ENCODE measurements at places on chromosomes 11 and 22. TPM values are rescaled to one million over a fixed set of nuclear protein-coding genes. Genes with fewer than 3 reads are reported as not detected.

MMP11 gene
- not detected for total RNA-seq

ENTHD1 gene
- total RNA-seq, result not detected

HDAC10 gene
- total RNA-seq, result 15.4 TPM

FAM181B gene
- not detected for total RNA-seq

MS4A10 gene
- not detected for total RNA-seq

TMA7B gene
- total RNA-seq, result not detected

TBX10 gene
- total RNA-seq, result not detected

SLC17A6 gene
- total RNA-seq, result not detected

GLYATL1 gene
- not detected for total RNA-seq

C11orf52 gene
- 15.2 TPM for total RNA-seq

SLC22A8 gene
- total RNA-seq, result not detected

PNPLA2 gene
- 80.8 TPM for total RNA-seq

DNA sequence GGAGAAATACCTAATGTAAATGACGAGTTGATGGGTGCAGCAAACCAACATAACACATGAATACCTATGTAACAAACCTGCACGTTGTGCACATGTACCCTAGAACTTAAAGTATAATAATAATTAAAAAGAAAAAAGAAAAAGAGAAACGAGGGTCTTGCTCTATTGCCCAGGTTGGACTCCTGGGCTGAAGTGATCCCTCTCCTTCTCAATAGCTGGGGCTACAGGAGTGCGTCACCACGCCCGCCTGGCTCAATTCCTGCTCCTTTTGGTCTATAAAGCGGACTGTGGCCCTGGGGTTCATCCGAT is 521 bp upstream of the PTS start:
- no peak for DNase-seq
- H3K27ac ChIP-seq, result peak overlapping the region; percentile 96
- peaks cover 17% of the 10 kb centered on the region for H3K36me3 ChIP-seq
- H3K4me1 ChIP-seq, result peaks cover 62% of the 10 kb centered on the region
- H3K4me3 ChIP-seq, result peak overlapping the region; percentile 56

DNA sequence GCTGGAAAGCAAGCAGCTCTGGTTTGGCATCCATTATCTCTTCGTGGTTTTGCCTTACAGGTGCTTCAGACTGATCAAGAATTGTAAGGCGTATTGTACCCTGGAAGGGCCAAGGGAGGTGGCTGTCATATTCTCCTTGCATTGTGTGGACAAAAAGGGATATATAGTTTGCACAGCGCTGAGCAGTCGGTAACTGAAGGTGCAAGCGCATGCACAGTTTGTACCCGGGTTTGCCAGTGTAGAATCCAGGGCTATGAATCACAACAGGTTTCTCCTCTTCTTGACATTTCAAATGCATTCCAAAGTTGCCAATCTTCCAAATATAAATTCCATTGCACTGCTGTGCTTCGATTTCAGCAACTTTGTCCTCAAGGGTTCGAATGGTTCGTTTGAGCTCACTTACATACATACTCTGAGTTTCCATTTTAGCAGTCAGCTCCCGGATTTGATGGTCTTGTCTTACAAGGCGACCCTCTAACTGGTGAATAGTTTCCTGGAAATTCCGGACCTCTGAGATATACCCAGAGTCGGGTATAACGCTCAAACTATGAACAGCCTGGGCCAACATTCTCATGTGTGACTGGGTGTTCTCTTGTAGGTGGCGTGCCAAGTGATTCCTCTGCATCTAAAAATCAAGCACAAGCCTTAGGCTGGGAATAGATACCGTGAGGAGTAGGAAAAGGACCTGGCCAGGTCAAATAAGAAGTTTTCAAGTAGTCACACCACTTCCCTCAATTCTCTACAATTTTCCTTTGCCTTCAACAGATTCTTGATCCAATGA is 19.9 kb downstream of the TRAF6 start:
- no peaks in the 10 kb centered on the region for H3K4me1 ChIP-seq
- H3K4me3 ChIP-seq, result no peak overlapping the region
- DNase-seq, result no peak

GRCh38 chr22:48651981-48652538 is 1175.6 kb downstream of the BRD1 start:
- no peak overlapping the region for H3K27ac ChIP-seq
- H3K4me3 ChIP-seq, result no peak overlapping the region

GRCh38 chr11:94203070-94203469 is 74.4 kb downstream of the PANX1 start:
- H3K4me1 ChIP-seq, result no peaks in the 10 kb centered on the region
- H3K27ac ChIP-seq, result no peak overlapping the region
- DNase-seq, result no peak

- no peak overlapping the region for H3K27ac ChIP-seq
- H3K4me1 ChIP-seq, result no peaks in the 10 kb centered on the region
- no peaks in the 10 kb centered on the region for H3K36me3 ChIP-seq
- no peak for DNase-seq
- H3K27me3 ChIP-seq, result no peaks in the 10 kb centered on the region
Measured at GRCh38 chr11:102929166-102929565, 26.4 kb downstream of the MMP13 start.

- no peak overlapping the region for H3K27ac ChIP-seq
- no peak overlapping the region for H3K4me3 ChIP-seq
- H3K36me3 ChIP-seq, result no peaks in the 10 kb centered on the region
- no peaks in the 10 kb centered on the region for H3K4me1 ChIP-seq
Measured at GRCh38 chr22:22954656-22955055, 67.0 kb downstream of the IGLL5 start.

GRCh38 chr11:15750535-15751308 is 605.6 kb downstream of the SOX6 start:
- H3K27ac ChIP-seq, result no peak overlapping the region
- DNase-seq, result no peak
- H3K36me3 ChIP-seq, result no peaks in the 10 kb centered on the region
- no peak overlapping the region for H3K4me3 ChIP-seq
- no peaks in the 10 kb centered on the region for H3K4me1 ChIP-seq
- H3K27me3 ChIP-seq, result no peaks in the 10 kb centered on the region

DNA sequence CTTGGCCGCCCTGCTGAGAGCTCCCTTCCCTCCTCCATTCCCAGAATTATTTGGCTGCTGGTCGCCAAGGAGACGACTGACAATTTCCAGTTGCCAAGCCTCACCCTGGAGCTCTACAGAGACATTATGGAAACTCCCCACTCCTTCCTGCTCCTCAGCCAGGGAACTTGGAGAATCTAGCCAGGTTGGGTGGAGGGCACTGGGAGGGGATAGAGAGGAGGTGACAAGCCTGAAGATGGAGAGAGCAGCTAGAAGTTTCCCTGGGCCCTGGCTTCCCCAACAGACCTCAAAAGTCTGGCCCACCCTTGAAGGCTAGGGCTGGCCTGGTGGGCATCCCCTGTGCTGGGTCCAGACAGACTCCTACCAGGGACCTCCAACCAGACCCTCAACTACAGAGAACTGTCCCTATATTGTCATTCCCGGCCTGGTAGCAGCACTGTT is 6.7 kb upstream of the VSIG10L2 start:
- peak; percentile 5 for DNase-seq
- no peak overlapping the region for H3K27ac ChIP-seq
- no peak overlapping the region for H3K4me3 ChIP-seq
- no peaks in the 10 kb centered on the region for H3K36me3 ChIP-seq
- H3K4me1 ChIP-seq, result no peaks in the 10 kb centered on the region

DNA sequence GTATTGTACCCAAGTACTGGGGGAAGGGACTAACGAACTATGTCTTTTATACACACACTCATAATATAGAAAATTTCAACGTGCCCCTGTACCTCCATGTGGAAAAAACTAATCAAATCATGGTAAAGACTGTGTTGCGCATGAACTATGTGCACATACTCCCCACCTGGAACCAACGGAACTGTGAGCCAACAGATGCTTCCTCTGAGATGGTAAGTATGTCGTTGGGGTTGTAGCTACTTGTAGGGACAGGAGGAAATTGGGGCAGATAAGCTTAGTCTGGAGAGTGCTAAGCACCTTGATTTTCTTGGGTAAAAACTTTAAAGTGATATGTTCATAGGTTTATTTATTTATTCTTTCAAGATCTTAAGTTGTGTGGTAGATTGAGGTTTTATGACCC is 40.1 kb downstream of the GLYAT start:
- no peaks in the 10 kb centered on the region for H3K4me1 ChIP-seq
- no peak for DNase-seq
- no peak overlapping the region for H3K27ac ChIP-seq
- no peaks in the 10 kb centered on the region for H3K36me3 ChIP-seq
- H3K27me3 ChIP-seq, result no peaks in the 10 kb centered on the region

- peaks cover 28% of the 10 kb centered on the region for H3K4me1 ChIP-seq
- H3K27ac ChIP-seq, result no peak overlapping the region
- no peak for DNase-seq
Measured at GRCh38 chr11:62926680-62927455, 5.7 kb upstream of the CHRM1 start.

DNA sequence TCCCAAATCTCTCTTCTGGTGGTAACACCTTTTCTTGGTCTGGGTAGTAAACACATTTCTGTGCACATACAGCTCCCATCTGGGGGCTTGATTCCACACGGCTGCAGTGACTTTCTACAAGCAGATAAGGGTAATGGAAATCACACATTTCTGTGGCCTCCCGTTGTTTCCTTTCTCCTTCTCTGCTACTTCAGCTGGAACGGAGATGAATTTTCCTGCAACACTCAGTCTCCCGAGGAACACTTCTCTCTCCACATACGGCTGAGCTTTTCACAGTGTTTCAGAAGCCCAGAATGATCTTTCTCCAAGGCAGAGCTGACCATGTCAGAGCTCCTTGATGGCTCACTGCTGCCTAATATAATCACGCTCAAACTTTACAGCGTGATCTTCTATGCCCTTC is 364.3 kb upstream of the NARS2 start:
- H3K27ac ChIP-seq, result no peak overlapping the region
- H3K36me3 ChIP-seq, result no peaks in the 10 kb centered on the region
- no peaks in the 10 kb centered on the region for H3K4me1 ChIP-seq
- DNase-seq, result no peak
- no peak overlapping the region for H3K4me3 ChIP-seq

- no peak for DNase-seq
- no peaks in the 10 kb centered on the region for H3K36me3 ChIP-seq
- H3K27ac ChIP-seq, result no peak overlapping the region
- H3K4me3 ChIP-seq, result no peak overlapping the region
- H3K27me3 ChIP-seq, result no peaks in the 10 kb centered on the region
Measured at GRCh38 chr11:100791860-100792259, 104.8 kb downstream of the ARHGAP42 start.

DNA sequence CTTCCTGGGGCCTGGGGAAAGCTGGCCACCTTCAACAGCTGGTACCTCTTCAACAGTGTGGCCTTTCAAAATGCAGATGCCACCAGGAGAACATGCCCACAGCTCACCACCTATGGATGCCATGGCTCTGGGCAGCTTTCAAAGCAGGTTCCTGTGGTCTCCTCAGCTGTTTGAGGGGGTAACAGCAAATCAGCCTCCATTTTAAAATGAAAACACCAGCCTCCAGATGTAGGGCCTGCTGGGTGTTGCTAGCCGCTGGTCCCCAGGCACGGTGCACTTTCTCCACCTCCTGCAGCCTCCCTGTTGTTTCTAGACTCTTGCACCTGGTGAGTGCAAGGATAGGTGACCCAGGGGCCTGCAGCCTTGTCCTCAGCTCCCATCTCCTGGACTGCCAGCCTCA is 10.0 kb downstream of the CDPF1 start:
- H3K36me3 ChIP-seq, result peaks cover 65% of the 10 kb centered on the region
- no peak overlapping the region for H3K27ac ChIP-seq
- no peak for DNase-seq
- H3K4me3 ChIP-seq, result no peak overlapping the region

GRCh38 chr11:102495161-102496042 is 35.1 kb downstream of the MMP7 start:
- no peak overlapping the region for H3K27ac ChIP-seq
- H3K4me3 ChIP-seq, result no peak overlapping the region
- H3K4me1 ChIP-seq, result no peaks in the 10 kb centered on the region
- peaks cover 9% of the 10 kb centered on the region for H3K27me3 ChIP-seq

DNA sequence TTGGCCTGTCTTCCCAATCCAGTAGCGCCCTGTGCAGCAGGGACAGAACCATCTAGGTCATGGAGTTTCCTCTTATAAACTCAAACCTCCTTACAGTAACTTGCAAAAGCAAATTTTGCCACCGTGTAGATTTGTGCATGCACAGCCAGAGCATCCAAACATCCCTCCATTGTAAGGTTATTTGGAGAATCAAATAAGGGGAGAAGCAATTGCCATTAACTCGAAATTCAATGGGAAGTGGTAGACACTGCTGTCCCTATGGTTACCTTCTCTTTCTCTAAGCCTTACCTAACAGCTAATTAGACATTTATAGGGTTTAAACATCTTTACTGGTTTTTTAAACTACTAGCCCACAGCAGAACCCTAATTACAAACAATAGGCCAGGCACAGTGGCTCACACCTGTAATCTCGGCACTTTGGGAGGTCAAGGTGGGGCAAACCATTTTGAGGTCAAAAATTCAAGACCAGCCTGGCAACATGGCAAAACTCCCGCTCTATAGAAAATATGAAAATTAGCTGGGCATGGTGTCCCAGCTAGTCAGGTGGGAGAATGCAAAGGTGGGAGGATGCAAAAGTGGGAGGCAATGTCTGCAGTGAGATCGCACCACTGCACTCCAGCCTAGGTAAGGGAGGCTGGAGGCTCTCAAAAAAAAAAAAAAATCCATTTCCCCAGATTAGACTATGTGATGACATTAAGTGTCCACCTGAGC is 6.6 kb downstream of the HSPA8 start:
- no peak overlapping the region for H3K4me3 ChIP-seq
- H3K27me3 ChIP-seq, result no peaks in the 10 kb centered on the region
- DNase-seq, result no peak
- peaks cover 54% of the 10 kb centered on the region for H3K36me3 ChIP-seq

DNA sequence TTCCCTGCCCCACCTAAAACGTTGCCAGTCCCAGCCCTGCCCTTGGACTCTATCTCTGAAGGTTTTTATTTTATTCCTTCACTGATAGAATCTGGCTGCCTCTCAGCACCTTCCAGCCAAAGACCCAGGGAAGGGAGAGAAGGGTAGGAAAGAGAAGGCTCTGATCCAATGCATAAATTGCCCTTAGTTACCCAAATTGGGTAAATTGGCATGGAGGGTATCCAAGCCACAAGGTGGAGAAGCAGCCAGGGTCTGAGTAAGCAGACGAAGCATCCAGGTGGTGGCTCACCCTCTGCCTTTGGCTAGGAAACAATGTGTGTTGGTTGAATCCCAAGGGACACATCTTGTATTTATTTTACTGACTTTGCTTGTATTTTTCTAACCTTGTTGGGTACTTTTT is 89.0 kb downstream of the FEZ1 start:
- no peak overlapping the region for H3K4me3 ChIP-seq
- H3K27ac ChIP-seq, result no peak overlapping the region
- no peak for DNase-seq

GRCh38 chr11:128231845-128232410 is 355.4 kb downstream of the ETS1 start:
- H3K36me3 ChIP-seq, result no peaks in the 10 kb centered on the region
- H3K4me1 ChIP-seq, result no peaks in the 10 kb centered on the region
- no peaks in the 10 kb centered on the region for H3K27me3 ChIP-seq
- no peak overlapping the region for H3K4me3 ChIP-seq

GRCh38 chr22:31278626-31279326 is 13.5 kb downstream of the PIK3IP1 start:
- H3K27ac ChIP-seq, result peak overlapping the region; percentile 80
- peaks cover 94% of the 10 kb centered on the region for H3K36me3 ChIP-seq
- H3K4me1 ChIP-seq, result peaks cover 10% of the 10 kb centered on the region
